HFFc6 (cell line): ENCODE measurements at places on chromosomes 1 and 21. TPM values are rescaled to one million over a fixed set of nuclear protein-coding genes. Genes with fewer than 3 reads are reported as not detected.

DNA sequence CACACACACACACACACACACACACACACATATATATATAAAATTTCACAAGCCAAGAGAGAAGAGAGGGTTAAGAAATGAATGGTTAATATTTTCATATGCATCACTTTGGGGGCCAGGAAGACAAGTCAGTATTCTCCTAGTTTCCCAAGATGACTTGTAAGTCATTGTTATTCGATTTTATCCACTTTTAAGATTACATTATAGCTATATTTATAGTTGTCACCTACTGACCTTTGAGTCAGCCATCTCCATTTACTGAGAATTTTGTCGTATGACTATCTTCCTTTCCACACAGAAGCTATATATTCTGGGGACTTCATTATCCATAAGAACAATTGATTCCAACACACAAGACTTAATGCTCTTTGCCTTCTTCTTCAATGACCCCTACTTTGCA is 8.9 kb downstream of the LYST start:
- H3K4me1 ChIP-seq: peaks cover 39% of the 10 kb centered on the region
- H3K36me3 ChIP-seq: peaks cover 4% of the 10 kb centered on the region; the same call in 1 of the 2 replicates
- DNase-seq: no peak
- H3K4me3 ChIP-seq: no peak overlapping the region

The PLA2G2D gene
- total RNA-seq: not detected in 2 replicates

The PRAMEF1 gene
- total RNA-seq: not detected in 2 replicates

The OR2T2 gene
- total RNA-seq: not detected in 3 replicates
